ENCODE measurements at places on chromosomes 13 and 19.

GRCh38 chr13:107563099-107563925 lies 652.0 kb downstream of the LIG4 start:
- DNase-seq = no peak

- DNase-seq = no peak
Measured at GRCh38 chr19:10520652-10521318, 3.5 kb upstream of the S1PR5 start.

GRCh38 chr19:47005873-47006272 lies 13.8 kb upstream of the NPAS1 start:
- no peak for DNase-seq

DNA sequence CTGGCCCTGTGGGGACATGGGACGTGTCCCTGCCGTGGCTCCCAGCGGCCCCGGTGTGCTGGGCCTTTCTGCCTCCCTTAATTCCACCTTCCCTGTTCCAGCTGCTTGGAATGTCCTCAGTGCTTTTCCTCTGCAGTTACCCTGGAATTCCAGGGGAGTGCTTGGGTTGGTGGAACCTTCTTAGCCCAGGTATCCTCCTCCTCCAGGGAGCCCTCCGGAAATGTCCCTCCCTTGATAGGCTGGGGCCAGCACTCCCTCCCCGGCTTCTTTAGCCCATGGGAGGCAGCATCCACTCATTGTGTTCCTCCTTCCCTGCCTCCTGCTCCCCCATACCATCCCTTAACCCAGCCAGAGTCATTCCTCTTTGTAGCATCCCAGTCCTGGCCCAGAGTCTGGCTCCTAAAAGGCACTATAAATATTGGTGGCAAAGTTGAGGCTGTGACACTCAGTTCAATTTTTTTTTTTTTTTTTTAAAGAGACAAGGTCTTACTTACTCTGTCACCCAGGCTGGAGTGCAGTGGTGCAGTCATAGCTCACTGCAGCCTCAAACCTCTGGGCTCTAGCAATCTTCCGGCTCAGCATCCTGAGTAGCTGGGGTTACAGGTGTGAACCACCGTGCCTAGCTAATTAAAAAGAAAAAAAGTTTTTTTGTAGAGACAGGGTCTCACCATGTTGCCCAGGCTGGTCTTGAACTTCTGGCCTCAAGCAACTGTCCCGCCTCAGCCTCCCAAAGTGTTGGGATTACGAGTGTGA lies 13.7 kb upstream of the SLC7A10 start:
- no peak for DNase-seq

DNA sequence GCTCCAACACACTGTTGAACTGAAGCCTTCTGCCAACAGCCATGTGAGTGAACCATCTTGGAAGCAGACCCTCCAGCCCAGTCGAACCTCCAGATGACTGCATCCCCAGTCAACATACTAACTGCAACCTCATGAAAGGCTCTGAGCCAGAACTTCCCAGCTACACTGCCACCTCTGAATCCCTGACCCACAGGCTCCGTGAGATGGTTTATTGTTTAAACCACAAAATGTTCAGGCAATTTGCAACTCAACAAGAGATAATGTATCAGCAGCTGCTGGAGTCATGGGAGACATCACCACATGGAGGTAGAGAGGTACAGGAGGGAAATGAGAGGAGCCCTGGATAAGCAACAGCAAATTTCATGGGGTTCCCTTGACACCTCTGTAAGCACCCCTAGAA lies 266.4 kb upstream of the NBEA start:
- DNase-seq = no peak

GRCh38 chr19:3359015-3359918 lies 7.1 kb upstream of the NFIC start:
- no peak for DNase-seq

- DNase-seq = no peak
Measured at GRCh38 chr13:28628241-28628640, 30.7 kb upstream of the POMP start.
